ENCODE measurements at places on chromosomes 3 and 15.

DNA sequence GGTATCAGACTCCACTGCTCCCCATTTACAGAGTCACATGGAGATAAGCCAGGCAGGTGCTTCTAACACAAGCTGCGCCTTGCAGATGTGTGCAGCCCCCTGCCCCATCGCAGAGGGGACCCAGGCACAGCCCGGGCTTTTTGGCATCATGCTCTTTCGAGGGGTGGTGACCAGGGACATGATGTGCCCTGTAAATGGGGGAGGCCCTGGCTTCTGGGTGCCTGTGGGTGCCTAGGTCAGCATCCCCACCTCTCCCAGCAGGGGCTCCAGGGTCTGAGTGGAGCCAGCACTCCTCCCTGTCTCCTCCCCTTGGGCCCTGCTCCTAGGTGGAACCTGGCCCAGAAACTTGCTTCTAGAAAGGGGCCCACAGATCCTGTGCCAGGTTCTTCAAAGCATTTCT lies 15.2 kb downstream of the TRPM1 start:
- no peak for DNase-seq

- DNase-seq = no peak
These were observed 12.2 kb upstream of the SYNM start for GRCh38 chr15:99092554-99093172.

GRCh38 chr3:196186651-196187573 lies 24.3 kb downstream of the ZDHHC19 start:
- no peak for DNase-seq

DNA sequence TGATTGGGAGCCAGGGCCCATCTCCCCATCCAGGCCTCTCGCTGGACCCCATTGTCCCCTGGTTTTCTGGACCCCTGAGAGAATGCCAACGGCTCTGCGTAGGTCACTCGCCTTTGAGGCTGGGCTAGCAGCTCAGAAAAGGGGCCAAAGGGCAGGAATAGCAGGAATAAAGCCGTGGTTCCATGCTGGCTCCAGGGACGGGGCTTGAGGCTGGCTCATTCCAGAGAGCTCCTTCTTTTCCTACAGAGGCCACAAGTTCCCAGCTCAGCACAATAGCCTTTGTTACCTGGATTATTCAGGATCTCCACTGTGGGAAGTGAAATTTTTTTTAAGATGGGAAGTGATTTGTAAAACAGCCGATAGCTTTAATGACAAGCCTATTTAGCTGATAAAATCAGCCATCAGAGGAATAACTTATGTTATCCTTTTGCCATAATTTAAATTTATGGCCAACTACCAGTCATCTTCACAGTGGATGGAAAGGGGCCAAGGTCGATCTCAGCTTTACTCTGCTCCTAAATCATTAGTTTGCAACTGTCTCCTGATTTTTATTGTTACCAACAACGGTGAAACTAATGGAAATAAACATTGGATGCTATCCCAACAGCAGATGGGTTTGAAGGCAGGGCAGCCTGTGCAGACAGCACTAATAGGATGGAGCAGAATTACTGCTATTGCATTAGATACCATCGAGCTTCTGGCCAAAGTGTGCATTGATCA lies 124.3 kb downstream of the TMEM266 start:
- DNase-seq = no peak

- no peak for DNase-seq
These were observed 138.5 kb downstream of the NTRK3 start for GRCh38 chr15:88118035-88118434.

DNA sequence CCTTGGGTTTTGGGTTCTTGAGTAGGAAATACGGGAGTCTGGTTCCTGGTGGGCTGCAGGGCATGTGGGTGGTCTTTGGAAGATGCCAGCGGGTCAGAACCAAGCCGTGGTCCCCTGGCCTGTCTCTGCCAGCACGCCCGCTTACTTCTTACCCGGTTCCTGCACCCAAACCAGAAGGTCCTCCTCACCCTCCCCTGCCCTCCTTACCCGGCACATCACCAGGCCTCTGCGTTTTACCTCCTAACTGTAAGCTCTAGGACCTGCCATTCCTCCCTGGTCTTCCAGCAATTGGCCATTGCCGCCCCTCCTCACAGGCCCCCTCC lies 184.0 kb downstream of the FEZF2 start:
- DNase-seq = no peak

DNA sequence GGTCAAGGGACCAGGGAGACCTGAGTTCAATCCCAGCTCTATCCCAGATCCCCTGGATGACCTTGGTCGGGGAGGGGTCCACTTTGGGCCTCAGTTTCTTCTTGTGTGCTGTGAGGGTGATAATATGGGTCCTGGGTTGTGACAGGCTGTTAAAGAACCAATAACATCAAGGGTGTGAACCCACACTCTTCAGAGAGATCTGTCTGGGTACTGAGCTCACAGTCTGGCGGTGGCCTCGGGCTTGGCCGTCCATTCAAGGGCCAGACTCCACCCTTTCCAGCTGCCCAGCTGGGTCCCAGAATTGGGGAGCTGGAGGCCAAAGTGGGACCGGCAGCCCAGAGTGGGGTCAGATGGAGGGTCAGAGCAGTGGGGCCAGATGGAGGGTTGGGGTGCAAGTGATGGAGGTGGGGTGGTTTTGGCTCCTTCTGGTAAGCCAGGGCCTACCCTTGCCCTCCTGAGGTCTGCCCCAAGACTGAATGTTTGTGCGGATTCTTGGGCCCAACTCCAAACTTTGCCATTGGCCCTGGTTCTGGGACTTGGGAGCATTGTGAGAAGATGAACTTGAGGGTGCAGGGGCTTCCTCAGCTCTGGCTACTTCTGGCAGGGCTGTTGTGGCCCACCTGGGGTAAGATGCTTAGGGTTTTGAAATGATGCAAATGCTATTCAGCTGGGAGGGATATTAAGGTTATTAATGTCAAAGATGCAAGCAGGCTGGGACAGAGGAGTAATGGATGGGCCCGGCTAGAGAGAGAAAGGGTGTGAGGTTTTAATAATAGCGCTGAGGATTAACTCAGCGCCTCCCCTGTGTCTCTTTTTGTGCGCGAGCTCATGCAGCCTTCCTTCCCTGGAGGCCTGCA lies 1.5 kb downstream of the CORO2B start:
- DNase-seq = no peak

DNA sequence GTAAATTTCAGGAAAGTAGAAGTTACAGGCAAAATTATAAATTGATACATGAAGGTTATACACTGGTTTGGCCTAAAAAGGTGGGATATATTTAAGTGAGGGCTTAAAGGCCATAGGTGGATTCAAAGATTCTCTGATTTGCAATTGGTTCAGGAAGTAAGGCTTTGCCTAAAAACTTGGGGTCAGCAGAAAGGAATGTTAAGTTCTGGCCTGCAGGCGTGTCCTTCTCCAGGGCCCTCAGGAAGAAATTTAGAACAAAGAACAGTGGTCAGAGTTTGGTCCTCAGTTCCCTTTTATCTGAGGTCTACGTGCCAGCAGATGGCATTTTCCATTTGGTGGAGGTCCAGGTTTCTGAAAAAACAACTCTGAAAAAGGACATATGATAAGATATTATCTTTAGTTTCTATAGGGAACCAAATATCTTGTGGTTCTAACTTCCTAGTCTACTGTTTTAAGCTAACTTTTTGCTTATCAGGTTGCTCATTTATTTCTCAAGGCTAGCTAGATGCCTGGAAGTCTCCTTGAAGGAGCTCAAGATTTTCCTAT lies 40.5 kb downstream of the SCN11A start:
- no peak for DNase-seq

DNA sequence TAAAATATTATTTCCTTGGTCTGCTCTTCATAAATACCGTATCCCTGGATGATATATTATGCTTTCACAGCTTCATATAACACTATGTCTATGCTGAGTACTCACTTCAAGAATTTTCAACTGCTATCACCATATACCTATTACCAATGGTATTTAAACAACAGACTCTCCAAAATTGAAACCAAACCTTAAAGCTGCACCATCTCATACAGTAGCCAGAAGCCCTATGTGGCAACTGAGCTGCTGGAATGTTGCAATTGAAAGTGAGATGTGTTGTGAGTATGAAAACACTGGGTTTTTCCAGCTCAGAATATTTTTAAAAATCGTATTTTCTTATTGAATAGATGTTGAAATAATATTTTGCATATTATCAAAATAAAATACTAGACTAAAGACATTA lies 130.1 kb upstream of the GOLGA6L6 start:
- DNase-seq = no peak

GRCh38 chr3:159766563-159767185 lies 222.0 kb upstream of the IL12A start:
- DNase-seq = peak; percentile 53

Data from astrocyte of the spinal cord (primary cell).